8988T (cell line): ENCODE measurements at places on chromosomes 5 and 9.

- DNase-seq, result no peak
Measured at GRCh38 chr9:136013524-136014034, 52.4 kb upstream of the UBAC1 start.

DNA sequence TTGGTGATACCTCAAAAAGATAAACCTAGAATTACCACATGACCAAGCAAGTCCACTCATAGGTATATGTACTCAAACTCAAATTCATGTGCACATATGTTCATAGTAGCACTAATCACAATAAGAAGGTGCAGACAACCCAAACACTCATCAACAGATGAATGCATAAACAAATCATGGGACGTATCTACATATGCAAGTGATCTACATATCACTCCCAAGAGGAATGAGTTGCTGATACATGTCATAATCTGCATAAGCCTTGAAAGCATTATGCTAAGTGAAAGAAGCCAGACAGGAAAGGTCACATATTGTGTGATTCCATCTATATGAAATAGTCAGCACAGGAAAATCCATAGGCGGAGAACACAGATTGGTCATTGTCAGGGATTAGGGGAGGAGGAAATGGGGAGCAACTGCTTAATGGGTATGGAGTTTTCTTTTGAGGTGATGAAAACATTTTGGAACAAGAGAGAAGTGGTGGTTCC, 10.6 kb upstream of the GPX8 start:
- DNase-seq, result no peak

- no peak for DNase-seq
Measured at GRCh38 chr9:35954942-35955546, 2.9 kb downstream of the OR2S2 start.

DNA sequence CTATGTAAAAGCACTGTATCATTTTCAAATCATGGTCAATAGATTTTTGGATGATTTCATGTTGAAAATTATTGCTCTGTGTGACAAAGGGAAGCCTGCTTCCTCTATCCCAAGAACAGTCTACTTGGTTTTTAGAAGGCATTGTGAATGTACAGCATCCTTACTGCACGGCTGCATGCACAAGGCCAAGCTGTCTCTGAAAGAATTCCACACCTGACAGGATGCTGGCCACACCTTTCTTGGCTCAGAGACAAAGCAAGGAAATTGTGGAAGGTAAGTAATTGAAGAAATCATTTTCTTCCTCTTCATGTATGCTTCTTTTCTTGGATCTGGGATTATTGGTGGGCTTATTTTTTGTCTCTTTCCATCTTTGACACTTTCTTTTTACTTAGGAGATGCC, 53.7 kb upstream of the VCAN start:
- DNase-seq, result no peak

GRCh38 chr5:137174196-137174595, 324.9 kb downstream of the SPOCK1 start:
- DNase-seq, result no peak

GRCh38 chr5:54463713-54464112, 8.2 kb downstream of the HSPB3 start:
- DNase-seq, result no peak

- DNase-seq, result no peak
Measured at GRCh38 chr9:126665644-126666035, 51.9 kb downstream of the LMX1B start.

- no peak for DNase-seq
Measured at GRCh38 chr5:7250004-7250403, 145.9 kb upstream of the ADCY2 start.

DNA sequence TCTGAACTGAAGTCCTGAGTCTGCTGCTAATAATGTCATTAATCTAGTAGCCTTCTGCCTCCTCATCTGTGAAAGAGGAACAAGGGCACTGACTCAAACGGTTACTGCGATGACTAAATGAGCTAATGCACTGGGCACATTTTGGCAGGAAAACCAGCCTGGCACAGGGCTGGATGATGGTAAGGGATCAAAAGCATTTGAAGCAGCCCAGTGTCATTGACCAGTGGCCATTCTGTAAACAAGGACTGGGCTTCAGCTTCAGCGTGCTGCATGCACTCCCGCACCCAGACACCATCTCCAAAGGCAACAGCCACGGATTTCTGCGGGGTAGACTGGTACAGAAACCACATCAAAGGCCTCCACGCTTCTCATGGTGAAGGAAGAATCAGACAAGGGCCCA, 8.0 kb downstream of the GCNT4 start:
- DNase-seq, result no peak

DNA sequence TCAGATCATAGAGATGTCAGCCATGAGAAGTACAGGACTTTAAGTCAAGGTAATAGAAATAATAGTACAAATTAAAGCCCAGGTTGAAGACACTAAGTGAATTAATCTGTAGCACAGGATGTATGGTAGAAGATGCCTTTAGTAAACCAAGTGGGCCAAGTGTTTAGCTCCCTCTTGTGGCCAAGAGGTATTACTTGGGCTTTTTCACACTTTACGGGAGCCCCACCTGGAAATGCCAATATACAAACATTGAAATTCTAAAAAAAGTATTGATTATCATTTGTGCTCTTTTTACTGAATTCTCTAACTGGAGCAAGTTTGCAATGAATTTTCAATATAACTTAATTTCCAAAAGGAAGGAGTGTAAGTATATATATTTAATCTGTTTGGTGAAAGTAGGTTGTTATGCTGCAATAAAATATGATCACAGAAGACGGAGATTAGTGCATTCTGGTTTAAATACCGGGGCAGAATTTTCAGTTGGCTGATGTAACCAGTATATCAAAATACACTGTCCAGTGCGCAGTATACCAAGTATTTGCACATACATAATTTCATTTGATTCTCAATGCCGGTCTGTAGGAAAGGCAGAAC, 84.7 kb downstream of the PARP8 start:
- DNase-seq, result no peak

GRCh38 chr9:86655147-86655546, 292.2 kb downstream of the GAS1 start:
- no peak for DNase-seq

GRCh38 chr9:38024036-38024681, 44.9 kb downstream of the SHB start:
- no peak for DNase-seq

DNA sequence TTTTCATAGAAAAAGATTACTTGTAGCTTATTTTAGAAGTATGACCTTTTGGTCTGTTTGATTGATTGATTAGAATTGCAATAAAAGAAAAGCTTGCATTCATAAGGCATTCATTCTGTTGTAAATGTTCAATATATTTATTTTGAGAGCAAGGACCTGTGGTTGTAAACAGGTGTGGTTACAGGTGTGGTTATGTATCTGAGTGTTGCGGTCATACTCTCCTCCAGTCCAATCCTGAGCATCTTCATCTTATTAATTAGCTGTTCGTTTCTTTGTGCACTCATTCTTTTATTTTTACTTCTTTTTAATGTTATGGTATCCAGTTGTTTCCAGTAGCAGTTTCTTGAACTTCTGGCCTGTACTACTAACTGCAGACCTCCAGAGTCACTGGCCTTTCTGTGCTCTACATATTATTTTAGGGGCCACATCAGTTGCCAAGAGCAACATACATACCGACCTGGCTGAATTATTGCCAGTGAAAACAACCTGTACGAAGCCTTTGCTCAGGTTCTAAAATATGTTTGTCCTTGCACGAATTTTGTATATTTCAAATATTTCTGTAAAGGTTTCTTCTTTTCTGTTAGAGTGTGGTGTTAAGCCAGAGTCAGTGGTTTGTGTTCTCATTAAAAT, 128.7 kb downstream of the CDC42SE2 start:
- no peak for DNase-seq

DNA sequence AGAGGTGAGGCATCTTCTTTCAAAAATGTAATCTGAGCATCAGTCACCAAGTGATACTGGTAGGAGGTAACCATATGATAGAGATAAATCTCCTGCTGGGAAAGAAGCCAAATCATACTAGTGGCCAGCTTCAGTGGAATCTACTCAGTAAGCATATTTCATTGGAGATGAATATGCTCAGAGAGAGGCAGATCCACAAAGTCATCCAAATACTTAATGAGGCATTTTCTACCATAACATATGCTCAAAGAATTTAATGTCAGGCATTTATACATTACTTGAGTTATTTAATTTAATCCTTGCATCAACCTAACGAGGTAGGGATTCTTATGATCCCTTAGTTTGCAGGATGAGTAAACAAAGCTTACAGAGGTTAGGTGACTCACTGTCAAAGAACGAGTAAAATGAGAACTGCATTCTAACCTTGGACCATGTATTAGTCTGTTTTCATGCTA, 50.9 kb upstream of the DMRTA1 start:
- no peak for DNase-seq

DNA sequence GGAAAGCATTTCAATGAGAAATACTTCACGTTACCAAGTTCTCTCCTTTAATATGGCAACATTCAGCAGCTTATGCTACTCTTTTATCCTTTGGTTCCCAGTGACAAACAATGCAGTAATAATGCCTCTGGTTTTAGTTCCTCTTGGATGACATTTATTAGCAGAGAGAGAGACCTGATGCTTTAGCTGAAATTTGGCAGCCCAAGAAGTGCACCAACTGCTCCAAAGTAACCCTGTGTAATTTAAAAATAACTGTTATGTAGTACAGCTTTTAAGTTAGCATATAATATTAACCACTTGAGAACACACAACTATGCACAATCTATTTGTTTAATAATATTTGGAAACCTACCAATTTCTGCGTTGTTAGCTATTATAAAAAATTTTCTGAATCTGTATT, 21.8 kb downstream of the PANK3 start:
- DNase-seq, result no peak

DNA sequence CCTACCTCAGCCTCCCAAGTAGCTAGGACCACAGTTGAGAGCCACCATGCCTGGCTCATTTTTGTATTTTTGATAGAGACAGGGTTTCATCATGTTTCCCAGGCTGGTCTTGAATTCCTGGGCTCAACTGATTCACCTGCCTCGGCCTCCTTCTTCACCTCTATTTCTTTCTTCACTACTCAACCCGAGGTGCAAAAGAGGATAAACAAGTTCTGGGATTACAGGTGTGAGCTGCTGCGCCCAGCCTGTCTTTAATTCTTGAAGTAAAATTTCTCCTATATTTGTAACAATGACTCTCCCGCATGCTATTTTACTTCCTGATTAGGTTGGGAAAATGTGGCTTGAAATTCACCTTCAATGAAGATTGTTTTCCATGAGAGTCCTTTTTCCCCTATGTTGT, 46.4 kb downstream of the CAST start:
- DNase-seq, result no peak

DNA sequence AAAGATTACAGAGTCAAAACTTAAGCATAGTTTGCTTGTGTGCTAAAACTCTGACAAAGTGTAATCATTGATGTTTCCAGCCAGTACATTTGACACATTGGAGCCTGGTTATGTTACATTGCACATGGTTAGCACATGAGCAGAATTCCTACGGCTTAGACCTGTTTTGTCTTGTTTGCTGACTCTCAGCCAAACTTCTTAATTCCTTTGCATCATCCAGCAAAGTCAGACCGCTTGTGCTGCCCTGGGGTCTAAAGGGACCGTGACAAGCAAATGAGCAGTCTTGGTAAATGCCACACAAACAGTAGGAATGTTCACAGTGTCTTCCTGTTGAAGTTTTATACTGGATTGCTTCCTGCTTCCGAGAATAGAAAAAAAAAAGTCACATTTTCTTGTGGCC, 72.0 kb upstream of the ENTREP1 start:
- DNase-seq, result no peak

DNA sequence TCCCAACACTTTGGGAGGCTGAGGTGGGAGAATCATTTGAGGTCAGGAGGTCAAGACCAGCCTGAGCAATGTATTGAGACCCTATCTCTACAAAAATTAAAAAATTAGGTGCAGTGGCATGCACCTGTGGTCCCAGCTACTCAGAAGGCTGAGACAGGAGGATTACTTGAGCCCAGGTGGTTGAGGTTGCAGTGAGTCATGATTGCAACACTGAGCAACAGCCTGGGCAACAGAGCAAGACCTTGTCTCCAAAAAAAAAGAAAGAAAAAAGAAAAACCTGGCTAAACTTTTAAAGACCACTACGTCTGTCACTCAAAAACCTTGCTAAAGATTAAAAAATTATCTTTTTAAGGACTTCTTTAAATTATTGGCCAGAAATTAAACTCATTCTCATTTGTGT, 59.8 kb upstream of the ABCA1 start:
- DNase-seq, result no peak
